ENCODE measurements at places on chromosomes 16 and 17.

DNA sequence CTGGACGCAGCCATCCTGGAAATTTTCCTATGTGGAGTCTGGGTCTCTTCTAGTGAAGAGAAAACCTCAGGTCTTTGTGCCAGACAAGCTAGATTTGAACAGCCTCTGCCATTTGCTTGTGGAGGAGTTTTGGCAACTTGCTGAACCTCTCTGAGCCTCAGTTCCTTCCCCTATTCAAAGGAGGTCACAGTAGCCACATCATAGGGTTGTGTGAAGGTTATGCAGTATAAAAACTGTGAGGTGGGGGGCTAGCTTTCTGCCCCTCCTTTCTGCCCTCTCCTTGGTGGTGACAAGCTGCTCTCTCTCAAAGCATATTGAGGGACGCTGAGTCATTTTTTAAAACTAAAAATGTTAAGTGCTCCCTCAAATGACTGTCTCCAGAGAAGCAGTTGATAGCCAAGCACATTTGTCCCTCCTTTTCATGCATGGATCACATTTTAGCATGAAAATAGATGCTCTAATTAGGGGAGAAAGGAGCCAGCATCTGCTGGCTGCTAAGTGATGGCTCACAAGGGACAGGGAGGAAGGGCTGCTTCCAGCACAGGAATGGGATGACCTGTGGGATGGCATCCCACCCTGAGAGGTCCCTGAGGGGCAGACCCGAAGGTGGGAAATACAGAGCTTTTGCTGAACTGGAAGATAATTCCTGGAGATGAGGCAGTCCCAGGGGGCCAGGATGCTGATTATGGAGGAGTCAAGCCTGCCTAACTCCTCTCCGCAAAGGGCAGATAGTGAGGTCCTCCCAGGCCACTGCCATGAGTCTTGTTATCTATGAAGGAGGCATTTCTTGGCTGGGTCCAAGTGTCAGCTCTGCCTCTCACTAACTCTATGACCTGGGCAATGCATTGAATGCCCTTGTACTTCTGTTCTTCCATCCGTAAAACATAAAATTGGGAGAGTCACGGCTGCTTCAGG, 218.8 kb downstream of the RAB11FIP4 start:
- no peak for DNase-seq

DNA sequence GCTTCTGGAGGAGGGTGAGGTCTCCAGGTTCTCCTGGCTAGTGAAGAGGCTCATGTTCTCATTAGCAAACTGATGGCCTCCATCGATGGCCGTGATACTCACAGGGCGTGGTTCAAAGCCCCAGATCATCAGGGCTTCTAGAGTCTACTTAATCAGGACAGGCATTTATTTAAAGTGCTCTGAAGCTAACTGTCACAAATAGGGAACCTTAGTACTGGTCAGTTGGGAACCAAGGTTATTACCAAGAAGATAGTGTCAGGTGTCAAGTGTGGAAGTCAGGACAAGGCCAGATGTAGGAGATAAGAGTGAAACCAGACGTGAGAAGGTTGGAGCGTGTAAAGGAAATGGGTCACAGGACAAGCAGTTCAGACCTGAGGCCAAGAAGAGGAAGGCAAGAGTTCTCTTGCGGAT, 56.9 kb downstream of the PIGL start:
- DNase-seq: no peak

GRCh38 chr16:29204806-29205135, 201.7 kb downstream of the NPIPB11 start:
- DNase-seq: no peak

DNA sequence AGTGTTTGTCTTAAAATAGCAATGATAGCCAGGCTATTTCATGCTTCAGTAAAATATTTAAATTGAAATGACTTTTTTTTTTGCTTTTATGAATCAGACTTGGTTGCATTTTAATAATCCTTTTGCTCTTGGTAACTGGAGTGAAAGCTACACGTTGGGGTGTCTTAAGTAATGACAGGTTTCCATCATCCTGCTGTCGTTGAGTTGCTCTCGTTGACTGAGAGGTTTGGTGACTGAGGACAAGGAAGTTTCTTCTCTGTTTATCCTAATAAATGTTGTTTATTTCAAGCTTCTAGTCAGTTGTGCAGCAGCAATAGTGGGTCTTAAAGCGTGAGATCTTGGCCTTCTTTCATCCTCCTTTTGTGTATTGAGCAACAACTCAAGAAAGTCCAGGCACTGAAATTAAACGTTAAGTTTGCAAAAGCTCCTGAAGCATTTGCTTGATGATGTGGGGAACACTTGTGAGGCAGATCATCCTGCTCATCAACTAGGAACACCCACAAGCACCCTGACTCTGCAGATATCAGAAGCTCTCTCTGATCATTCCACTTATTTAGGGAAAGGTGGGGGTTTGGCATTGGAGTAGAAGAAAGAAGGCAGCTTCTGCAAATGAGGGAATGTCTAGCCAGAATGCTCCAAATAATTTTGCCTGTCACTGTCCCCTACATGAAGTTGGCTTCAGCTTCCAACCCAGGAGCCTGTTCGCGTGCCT, 179.1 kb downstream of the RBFOX1 start:
- no peak for DNase-seq

DNA sequence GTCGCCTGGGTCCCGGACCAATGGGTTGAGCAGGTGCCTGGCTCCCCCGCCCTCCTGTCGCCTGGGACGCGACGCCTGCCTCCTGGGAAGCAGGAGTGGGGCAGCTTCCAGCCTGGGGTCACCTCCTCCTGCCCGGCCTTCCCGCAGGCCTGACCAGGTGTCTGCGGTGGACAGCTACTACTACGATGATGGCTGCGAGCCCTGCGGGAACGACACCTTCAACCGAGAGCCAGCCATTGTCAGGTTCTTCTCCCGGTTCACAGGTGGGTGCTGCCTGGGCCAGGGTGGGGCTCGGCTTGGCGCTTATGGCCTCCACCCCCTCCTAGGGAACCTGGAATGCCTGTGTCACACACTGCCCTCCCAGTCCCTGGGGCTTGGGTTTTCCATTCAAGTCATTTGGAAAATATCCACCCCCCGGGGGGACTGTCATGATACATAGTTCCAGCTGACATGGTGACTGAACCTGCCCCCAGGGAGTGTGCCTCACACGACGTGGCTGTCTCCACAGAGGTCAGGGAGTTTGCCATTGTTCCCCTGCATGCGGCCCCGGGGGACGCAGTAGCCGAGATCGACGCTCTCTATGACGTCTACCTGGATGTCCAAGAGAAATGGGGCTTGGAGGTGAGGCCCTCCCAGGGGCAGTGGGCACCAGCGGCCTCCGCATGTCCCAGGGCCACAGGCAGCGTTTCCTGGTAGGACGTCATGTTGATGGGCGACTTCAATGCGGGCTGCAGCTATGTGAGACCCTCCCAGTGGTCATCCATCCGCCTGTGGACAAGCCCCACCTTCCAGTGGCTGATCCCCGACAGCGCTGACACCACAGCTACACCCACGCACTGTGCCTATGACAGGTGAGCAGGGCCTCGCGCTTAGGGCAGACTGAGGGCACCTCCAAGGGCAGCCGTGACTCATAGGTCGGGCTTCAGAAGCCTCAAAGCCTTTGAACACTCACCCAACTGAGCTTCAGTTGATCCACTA, 2.3 kb downstream of the DNASE1 start:
- no peak for DNase-seq
